ENCODE measurements at places on chromosomes 2 and 18.

DNA sequence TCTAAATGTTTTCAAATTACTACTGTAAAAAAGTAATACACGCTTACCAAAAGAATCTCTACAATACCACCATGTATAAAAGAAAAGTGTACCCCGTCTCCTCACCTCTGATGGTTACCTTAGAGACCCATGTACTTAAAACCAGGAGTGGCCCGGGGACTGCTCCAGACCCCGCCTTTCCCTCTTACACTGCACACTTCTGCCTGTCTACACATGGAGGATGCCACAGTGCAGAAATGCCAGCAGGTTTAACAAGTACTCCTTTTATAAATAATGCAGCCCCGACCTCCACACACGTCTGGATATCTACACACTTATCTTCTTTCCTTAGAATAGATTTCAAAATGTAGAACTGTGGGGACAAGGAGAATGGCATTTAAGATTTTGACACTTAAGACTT is 5.3 kb downstream of the HDAC4 start:
- DNase-seq, result no peak

DNA sequence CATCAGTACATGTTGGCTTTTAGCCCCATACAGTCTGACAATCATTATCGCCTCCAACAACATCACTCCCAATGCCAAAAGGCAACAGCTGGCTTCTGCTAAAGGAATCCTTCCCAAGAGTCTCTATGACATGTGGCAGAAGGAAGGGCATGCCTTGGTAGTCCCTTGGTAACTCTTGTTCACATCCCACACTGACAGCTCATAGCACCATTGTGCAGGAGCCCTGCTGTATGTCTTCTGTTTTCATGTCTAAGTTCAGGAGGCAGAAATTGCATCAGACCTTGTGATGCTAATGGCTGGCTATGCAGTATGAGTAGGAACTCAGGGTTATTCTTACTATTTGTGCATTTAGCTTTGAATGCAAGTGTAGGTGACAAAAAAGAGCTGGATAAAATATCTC is 392.1 kb downstream of the PTH2R start:
- no peak for DNase-seq

GRCh38 chr2:232977438-232977971 is 35.6 kb downstream of the NGEF start:
- no peak for DNase-seq

GRCh38 chr2:233436691-233437438 is 82.6 kb downstream of the DGKD start:
- DNase-seq, result no peak

DNA sequence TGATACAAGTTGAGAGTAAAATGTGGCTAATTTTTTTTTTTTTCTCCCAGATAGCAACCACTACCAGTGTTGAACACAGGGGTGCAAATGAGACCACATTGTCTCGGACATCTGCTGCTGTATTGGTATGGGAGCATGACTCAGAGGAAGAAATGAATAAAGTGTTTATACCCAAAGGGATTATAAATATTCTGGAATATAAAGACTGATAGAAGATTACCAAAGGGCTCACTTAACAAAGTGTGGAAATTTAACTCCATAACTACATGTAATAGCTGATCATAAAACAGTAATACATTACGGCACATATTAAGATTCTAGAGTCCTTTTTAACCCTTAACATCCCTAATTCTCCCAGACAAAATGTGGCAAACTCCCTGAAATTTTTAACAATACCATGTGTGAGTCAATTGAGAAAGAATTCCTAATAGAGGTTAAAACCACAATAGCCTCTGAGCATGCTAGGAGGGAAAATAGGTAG is 1023.0 kb upstream of the ACVR2A start:
- DNase-seq, result no peak

DNA sequence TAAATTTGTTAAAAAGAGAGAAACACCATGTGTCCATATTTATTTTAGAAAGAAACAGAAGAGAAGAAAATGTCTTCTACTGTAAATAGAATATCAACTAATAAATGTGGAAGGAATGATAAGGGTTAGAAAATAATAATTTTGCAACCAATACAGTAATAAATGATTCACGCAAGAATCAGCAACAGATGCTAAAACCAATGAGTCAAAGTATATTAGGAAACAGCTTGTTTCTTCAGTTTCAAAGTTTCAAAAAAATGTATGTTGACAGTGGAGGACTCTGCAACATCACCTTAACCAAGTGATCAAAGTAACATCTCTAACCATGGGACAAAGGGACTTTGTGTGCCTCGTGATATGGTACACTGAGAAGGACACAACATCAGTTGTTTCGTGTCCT is 147.0 kb downstream of the TWIST2 start:
- no peak for DNase-seq

GRCh38 chr2:44895061-44895460 is 46.4 kb upstream of the SIX3 start:
- DNase-seq, result no peak

DNA sequence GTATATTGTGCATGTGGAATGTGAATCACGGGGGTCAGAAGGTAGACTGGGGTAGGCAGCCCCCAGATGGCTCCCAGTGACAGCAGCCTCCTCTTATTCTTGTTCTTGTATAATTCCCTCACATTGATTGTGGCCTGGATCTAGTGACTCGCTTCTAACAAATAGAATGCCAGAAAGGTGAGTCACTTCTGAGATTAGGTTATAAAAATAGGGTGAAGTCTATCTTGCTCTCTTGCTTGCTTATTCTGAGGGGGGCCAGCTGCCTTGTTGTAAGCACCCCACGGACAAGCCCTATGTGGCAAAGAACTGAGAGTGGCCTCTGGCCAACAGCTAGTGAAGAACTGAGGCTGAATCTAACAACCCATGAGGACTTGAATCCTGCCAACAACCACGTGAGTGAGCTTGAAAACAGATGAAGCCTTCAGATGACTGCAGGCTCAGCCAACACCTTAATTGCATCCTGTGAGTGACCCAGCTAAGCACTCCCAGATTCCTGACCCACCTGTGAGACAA is 15.6 kb upstream of the RMND5A start:
- peak; percentile 60 for DNase-seq

GRCh38 chr2:146634230-146635097 is 1210.4 kb upstream of the ACVR2A start:
- DNase-seq, result no peak

DNA sequence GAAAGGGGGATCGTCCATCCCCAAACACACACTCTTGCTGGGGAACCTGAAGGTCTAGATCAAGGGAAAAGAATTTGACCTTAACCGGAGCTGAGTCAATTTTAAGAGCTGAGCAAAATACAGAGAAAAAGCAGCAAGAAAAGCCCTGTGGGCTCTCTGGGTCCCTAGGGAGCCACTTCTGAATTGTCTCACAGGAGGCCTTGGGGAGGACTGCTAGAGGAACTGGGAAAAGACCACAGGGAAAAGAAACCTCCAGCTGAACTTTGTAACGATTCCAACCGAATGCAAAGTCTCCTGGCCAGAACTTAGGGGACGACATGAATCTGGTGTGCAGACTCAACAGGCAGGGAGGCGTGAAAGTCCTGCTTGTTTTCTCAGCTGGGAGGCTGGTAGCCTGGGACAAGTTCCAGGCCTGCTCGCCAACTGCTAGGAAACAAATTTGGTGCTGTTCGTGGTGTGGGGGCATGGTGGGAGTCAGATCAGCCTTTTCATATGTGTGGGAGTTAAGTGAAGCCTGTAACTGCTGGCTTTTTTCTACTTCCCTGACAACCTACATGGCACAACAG is 644.6 kb upstream of the CNTNAP5 start:
- DNase-seq, result no peak

GRCh38 chr2:75790814-75791467 is 80.2 kb upstream of the GCFC2 start:
- DNase-seq, result no peak

DNA sequence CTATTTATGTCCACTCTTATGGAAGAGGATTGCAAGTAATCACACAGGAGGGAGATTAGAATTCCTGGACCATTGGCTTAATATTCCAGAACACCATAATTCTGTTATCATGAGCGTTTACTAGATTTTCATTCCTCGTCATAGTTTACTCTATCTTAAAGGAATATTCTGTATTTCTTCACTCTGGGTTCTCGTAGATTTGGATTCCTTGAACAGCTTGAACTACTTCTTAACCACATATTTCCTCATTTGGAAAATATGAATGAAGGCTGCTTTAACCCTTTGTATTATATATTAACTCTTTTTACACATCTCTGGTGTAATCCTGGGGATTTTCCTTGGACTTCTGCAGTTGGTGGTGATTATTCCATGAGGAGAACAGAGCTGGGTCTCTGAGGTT is 46.3 kb upstream of the CCBE1 start:
- DNase-seq, result no peak

DNA sequence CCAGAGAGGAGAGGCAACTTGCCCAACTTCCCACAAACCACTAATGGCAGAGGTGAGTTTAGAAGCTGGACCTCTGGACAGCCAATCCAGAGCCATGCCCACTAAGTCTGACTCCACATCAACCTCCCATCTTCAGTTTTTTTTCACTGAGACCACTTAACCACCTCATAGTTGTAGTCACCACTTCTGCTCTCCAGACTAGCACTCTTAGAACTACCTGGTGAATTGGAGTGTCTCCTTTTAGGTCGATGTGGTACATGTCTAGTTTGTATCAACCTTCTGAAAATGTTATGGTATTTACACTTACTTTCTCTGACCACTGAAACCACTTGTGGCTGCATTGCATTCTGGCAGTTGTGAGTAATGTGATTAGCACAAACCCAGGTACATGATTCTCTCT is 743.6 kb upstream of the FANCL start:
- no peak for DNase-seq

GRCh38 chr2:180539541-180539940 is 440.9 kb upstream of the UBE2E3 start:
- no peak for DNase-seq

DNA sequence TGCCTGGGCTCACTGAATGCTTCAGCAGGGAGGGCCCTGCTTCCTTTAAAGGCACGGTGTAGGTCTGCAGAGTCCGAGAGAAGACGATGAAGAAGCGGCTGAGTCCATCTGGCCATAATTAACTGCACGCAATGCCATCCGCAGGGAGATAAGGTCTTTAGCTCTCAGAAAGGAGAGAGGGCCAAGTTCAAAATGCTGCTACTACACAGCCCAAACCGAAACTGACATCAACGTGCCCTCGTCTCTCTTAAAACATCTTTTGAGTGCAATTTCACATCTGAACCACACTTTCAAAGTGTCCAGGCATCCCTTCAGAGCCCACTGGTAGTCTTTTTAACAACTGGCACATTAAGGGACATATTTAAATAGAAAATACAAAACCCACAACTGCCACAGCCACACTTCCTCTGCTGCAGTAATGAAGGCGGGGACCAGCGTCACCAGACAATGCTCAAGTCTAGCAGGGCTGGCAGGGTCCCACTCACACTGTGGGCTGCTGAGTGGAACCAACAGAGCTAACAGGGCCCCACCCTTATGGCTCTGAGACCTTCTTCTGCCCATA is 35.8 kb downstream of the ST3GAL5 start:
- DNase-seq, result no peak

DNA sequence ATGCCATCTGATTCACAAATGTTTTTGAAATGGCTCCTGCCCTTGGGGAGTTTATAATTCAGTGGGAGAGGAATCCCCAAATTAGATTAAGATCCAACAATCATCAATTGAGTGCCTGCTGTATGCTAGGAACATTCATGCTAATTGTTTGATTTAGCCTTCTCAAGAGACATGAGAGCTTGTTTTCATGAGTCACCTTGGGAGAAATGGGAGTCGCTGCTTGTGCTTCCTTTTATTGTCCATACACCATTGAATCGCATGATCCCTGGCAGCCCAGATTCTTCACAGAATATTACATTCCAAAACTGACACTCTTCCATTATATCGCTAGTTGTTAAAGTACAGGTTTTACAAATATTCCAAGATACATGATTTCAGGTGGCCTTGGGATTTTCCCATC is 106.0 kb upstream of the MAP3K20 start:
- no peak for DNase-seq

GRCh38 chr2:64779117-64779690 is 125.5 kb upstream of the SERTAD2 start:
- peak; percentile 79 for DNase-seq

DNA sequence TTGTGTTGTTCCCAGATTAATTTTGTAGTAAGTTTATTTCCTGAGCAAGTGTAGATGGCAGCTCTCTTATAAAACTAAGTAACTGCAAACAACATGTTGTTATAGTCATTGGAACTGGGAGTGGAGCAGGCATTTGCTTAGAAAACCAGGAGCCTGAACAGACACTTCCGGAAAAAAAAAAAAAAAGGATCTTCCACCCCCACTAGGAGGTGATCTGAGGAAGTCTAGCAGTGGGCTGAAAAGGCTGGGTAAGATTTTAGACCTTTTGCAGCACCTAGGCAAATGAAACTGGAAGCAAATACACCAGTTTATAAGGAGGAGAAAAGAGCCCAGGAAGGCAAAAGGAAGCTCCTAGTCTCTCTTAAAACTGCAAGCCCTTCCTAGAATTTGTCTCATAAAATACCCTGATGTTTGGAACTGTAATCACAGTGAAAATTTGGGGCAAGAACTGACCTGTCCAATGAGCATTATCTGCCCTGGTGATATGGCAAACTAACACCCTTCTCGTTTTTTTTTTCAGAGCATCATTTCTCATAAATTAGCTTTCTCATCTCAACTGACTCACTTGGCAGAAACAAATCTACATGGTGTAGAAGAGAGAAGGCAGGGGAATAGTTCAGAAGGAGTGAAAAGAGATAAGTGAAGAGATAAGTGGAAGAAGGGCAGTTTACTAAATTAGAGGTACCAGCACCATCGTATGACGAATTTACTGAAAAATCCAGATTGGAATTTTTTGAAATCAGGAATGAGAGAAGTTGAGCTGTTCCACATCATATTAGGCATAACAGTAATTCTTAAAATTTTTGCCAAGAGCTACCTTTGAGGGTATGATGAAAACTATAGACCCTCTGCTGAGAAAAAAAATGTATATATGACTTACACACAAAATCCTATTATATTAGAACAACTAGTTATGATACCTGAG is 4.2 kb upstream of the CCNYL1 start:
- DNase-seq, result no peak

- DNase-seq, result no peak
Observed at GRCh38 chr18:24000613-24001490, 13.7 kb upstream of the TTC39C start.

DNA sequence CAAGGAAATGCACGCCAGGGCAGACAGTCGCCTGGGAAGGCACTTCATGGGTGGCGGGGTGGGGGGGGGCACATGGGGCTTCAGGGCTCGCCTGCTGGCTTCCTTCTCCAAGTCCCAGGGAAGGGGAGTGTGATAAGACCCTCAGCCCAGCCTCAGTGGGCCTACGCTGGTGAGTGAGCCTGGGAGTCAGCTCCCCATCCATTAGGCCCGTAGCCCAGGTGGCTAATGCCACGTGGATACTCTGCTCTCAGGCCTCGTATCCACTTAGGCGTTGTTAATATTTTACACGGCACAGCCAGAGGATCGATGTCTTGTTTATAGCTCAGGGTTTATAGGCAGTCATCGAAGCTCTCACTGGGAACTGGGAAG is 47.1 kb downstream of the KCNIP3 start:
- no peak for DNase-seq

GRCh38 chr2:195498176-195498575 is 158.8 kb upstream of the SLC39A10 start:
- DNase-seq, result no peak
